Gastroesophageal sphincter (tissue), 4 donors: ENCODE measurements at places on chromosomes 16 and 17.
A peak's percentile ranks its signal among the peaks of the same experiment; 100 is the strongest.

- ATAC-seq, result peak; percentile 20
Observed at GRCh38 chr17:55266051-55266957, 1.5 kb downstream of the HLF start.

DNA sequence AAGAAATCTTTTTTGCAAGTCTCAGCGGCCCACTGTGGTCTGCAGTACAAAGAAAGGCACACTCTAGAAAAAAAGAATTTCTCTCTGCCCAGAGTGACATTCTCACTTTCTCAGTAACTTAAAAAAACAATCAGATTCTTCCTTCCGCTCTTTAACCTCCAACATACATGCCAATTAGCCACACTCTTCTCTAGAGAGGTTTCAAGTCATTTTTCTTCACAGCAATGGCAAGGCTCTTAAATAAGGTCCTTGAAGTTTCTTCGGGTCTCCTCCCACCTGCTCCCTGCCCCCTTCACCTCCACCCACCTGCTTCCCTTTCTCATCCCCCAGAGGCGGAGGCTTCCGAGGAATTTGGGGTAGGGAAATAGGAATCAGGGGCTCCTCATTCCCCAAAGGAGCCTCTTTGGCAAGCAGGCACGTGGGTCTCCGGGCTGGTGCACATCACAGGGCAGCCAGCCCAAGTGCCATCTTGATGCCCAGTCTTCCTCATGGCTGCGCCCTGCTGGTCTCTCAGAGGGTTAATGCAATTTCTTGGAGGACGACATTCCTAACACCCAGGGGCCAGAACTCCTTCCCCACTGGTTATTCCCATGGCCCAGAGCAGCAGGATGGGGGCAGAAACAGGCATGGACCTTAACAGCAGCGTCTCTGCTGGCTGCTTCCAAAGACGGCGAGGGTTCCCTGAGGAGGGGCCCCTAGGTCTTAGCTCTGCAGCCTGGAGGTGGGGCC is 855 bp upstream of the MEOX1 start:
- no peak for ATAC-seq

DNA sequence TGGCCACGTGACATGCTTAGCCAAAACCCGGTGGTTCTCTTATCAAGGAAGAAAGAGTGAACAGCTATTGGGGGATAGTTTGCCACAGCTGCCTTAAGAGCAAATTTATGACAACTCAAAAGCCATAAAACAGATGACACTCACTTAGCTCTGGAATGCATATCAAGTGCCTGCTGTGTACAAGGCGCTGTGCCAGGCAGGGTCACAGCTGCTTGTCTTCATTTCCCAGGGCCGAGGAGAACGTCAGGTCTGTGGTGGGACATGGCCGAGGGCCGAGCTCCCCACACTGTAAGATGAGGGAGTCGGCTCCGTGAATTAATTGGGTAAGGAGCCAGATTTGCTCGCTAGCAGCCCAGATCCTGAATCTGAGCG is 14.0 kb downstream of the EEF2K start:
- no peak for ATAC-seq

- no peak for ATAC-seq
Observed at GRCh38 chr16:52254746-52255145, 292.2 kb downstream of the TOX3 start.

- ATAC-seq, result no peak
Observed at GRCh38 chr16:86298758-86299134, 211.6 kb upstream of the FOXF1 start.

DNA sequence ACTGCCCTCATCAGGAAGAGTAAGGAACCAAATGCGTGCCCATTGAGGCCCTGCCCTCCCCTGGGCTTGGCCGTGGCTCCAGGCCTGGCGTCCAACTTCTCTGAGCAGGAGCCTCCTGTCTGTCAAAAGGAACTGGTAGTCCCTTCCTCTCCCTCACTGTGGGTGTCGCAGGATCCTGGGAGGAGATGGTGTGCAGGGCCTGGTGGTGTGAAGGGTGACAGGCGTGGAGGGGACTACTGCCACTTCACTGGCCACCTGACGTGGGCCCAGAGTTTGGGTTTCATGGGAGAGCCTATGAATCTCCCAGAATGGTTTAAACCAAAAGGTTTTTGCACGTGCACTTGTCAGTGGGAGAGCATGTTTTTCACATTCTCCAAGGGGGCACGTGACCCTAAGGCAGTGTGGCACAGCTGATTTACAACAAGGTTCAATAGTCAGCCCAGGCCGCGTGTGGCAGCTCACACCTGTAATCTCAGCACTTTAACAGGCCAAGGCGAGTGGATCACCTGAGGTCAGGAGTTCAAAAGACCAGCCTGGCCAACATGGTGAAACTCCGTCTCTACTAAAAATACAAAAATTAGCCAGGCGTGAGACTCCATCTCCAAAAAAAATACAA is 12.5 kb downstream of the ARL2BP start:
- ATAC-seq, result no peak

DNA sequence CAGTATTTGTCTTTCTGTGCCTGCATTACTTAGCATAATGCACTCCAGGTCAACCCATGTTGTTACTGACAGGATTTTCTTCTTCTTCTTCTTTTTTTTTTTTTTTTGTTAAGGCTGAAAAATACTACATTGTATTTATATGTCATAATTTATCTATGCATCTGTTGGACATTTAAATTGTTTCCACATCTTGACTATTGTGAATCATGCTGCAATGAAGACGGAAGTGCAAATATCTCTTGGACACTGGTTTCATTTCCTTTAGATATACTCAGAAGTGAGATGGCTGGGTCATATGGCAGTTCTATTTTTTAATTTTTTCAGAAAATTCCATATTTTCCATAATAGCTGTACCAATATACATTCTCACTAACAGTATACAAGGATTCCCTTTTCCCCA is 272.7 kb upstream of the PMFBP1 start:
- ATAC-seq, result no peak

DNA sequence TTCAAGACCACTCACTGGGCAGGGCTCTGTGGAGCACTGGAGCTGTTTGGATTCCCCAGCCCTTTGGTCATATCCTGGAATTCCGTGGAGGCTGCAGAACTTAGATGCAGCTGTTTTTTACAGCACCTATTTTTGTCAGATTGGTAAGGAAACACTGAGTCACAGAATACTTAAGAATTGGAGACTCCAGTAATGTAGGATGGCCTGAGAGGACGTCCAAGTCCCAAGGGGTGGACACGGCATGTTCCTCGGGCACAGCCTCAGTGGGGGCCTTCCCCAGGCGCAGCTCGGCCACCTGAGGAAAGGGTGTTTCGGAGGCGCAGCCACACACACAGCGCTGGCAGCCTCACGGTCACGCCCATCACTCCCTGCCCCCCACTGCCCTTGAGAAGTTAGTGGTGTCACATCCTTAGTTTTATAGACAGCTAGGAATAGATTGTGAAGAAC is 14.8 kb downstream of the PLD6 start:
- peak; percentile 73 for ATAC-seq

DNA sequence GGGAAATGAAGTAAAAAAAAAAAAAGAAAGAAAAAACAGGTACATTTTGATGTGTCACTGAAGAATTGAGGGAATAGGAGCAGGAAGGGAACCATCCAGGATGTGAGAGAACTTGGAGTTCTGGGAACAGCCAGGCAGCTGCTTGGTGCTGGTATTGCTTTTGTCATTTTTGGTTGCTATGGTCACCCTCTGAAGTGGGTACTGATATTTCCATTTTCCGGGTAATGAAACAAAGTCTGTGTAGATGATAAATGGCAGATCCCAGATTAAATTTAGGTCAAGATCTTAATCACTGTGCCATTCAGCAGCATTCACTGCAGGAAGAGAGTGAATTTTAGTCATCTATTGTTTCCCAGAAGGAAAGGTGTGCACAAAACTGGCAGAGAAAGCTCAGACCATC is 93.6 kb downstream of the ABCA8 start:
- ATAC-seq, result no peak

GRCh38 chr16:57111420-57111819 is 19.0 kb downstream of the CPNE2 start:
- ATAC-seq, result no peak

- peak; percentile 87 for ATAC-seq
Observed at GRCh38 chr16:85750827-85751697, at the start of gene C16orf74. C16orf74 (minus strand) TSS chr16:85751096; CDS start chr16:85735217, 15,879 bp downstream.

GRCh38 chr16:87927195-87927562 is 9.2 kb downstream of the CA5A start:
- ATAC-seq, result no peak

DNA sequence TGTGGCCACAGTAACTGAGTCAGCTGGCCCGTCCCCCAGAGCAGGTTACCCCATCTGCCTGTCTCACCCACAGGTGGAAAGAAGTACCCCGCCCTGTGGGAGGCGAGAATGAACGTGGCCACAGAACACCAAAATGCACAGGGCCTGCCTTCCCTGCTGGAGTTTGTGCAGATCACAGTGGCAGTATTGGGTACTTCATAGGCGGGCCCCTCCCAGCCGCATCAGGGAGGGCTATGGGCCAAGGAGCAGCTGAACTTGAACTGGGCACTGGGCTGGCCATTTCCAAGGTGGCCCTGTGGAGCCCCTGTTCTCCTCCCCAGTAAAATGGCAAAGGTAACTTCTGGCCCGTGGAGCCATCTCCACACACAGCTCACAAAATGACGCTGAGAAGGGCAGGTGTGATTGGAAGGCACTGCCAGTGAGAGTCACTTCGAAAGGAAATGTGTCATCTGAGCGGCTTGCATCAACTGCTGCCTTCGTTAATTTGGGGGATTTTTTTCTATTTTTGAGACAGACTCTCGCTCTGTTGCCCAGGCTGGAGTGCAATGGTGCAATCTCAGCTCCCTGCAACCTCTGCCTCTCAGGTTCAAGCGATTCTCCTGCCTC is 162.9 kb downstream of the ENGASE start:
- ATAC-seq, result no peak

DNA sequence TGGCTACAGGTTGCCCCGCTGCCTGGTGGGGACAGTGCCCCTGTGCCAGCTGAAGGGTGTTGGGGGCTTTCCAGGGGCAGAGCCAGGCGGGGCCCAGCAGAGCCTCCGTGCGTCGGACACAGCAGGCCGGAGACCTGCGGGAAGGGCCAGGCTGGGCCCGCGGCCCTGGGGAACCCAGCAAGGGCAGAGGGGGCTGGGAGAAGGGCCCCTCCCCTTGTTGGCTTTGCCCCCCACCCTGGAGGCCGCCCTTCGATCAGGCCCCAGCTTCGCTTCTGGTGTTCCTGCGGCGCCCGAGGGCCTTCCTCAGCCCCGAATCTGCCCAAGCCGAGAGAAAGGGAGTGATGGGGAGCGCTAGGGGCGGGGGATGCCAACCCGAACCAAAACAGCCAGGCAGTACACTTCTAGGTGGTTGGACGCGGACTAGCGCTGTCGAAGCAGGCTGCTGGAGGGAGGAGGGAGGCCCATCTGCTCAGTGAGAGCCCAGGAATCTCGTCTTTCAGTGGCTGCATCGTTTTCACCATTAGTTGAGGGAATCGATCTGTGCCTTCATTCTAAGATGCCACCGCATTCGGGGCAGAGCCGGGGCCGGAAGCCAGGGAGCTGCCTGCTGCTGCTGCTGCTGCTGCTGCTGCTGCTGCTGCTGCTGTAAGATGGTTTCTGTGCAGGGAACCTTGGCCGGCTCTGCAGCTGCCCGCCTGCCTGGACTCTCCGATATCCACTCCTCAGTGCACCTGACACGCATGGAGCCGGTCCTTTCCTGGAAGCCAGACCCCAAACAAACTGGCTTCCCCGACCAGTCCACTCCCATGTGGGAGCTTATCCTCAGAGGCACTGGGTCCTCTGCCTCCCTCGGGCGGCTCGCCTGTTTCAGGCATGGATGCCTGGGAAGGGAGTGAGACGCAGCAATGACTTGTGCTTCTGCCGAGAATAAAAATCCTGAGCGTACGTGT is 1.7 kb downstream of the JPH3 start:
- ATAC-seq, result no peak

DNA sequence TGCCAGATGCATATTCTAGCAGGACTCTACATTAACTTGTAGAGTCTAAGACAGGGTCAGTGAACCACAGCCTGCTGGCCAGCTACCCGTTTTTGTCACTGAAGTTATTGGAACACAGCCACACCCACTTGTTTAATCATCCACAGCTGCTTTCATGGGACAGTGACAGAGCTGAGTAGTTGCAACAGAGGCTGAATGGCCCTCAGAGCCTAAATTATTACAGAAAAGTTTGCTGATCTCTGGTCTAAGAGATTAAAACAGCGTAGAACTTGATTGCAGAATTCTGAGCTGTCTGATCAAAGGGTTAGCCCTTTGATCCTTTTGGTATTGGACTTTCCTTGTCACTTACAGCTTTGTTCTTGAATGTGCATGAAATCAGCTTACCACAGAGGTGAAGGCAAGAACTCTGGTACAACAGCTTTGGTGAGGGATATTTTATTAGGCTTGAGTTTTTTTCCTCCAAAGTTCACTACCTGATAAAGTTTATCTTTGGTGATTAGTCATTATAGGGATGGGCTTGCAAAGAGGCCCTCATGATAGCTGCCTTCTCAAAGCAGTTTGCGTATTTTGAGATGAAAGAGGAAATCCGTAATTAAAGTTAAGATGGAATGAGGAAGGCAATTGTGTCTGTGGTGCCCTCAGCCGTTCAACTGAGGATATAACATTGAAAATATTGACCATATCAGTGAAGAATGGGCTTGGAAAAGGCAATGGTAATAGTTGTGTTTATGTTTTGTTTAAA is 23.6 kb downstream of the ALDH3A2 start:
- peak; percentile 67 for ATAC-seq

DNA sequence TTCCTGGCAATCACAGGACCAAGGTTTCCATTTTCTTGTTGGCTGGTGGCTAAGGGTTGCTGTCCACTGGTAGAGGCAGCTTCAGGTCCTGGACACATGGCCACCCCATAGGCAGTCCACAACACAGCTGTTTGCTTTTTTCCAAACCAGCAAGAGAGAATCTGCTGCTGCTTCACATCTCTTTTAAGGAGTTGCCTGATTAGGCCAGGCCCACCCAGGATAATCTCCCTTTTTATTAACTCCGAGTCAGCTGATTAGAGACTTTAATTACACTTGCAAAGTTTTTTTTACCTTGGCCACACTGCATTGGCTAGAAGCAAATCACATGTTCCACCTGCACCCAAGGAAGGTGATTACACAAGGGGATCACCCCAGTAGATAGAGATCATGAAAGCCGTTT is 106.6 kb upstream of the IRX6 start:
- ATAC-seq, result no peak

DNA sequence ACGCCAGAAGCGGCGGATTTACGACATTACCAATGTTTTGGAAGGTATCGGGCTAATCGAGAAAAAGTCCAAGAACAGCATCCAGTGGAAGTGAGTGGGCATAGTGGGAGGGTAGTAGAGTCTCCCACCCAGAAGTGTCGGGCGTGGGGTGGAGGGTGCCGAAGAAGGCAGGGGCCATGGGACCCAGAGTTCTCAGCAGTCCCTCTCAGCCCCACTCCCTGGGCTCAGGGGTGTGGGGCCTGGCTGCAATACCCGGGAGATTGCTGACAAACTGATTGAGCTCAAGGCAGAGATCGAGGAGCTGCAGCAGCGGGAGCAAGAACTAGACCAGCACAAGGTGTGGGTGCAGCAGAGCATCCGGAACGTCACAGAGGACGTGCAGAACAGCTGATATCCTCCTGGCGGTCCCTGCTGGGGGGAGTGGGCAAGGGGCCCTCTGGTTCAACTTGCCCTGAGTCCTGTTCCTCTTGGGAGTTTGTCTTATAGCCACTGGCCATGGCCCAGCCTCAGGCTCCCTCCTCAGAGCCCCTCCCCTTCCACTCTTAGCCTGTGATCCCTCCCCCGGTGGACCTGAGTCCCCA is 916 bp downstream of the E2F4 start:
- ATAC-seq, result no peak
